ENCODE measurements at places on chromosomes 16 and 17. TPM values are rescaled to one million over a fixed set of nuclear protein-coding genes. Genes with fewer than 3 reads are reported as not detected.

The SLC13A2 gene
- total RNA-seq = not detected

The DNAH9 gene
- not detected for total RNA-seq

The TNFRSF17 gene
- total RNA-seq = not detected

The OTOP3 gene
- total RNA-seq = not detected

The TSR3 gene
- 63.9 TPM for total RNA-seq

All from smooth muscle cell of bladder (primary cell).